ENCODE measurements at places on chromosomes 4 and X. TPM values are rescaled to one million over a fixed set of nuclear protein-coding genes. Genes with fewer than 3 reads are reported as not detected.

Gene BMX
- total RNA-seq = 3.4 TPM

Gene LUZP4
- not detected for total RNA-seq

Gene ETNPPL
- total RNA-seq = not detected

Gene AWAT2
- not detected for total RNA-seq

Gene SPIN3
- total RNA-seq = 15.8 TPM

Gene ZNF157
- 0.92 TPM for total RNA-seq

Gene SHISA3
- 0.62 TPM for total RNA-seq

Gene GPR50
- total RNA-seq = not detected

Gene ZNF630
- total RNA-seq = 4.6 TPM

Gene ANOS1
- total RNA-seq = 26.4 TPM

Gene TMPRSS11B
- total RNA-seq = 84.9 TPM

Gene ASB12
- 5.7 TPM for total RNA-seq

Gene SORBS2
- 49.2 TPM for total RNA-seq

Gene CPEB2
- 13.6 TPM for total RNA-seq

Gene NAA11
- total RNA-seq = not detected

Gene DMD
- total RNA-seq = 304 TPM

Gene MBNL3
- 24.7 TPM for total RNA-seq

Gene MMRN1
- 27.6 TPM for total RNA-seq

Gene DUSP21
- total RNA-seq = not detected

Gene C4orf50
- 0.10 TPM for total RNA-seq

Gene UCP1
- not detected for total RNA-seq

Gene ADH6
- total RNA-seq = not detected

Gene HHIP
- total RNA-seq = 4.4 TPM

Gene CENPVL3
- total RNA-seq = not detected

Gene MAGEA9B
- total RNA-seq = not detected

Gene DUX4
- total RNA-seq = not detected

Gene ADAMTS3
- 2.8 TPM for total RNA-seq

Gene PLAC8
- total RNA-seq = 2.4 TPM

Gene CTBP1
- total RNA-seq = 193 TPM

Gene HTT
- total RNA-seq = 69.3 TPM

Gene NXT2
- 11.1 TPM for total RNA-seq

Gene RHOXF2
- total RNA-seq = not detected

Gene ODAPH
- total RNA-seq = not detected

Gene ATP8A1
- total RNA-seq = 14.8 TPM

Gene OTC
- total RNA-seq = not detected

Gene NUDT11
- 6.2 TPM for total RNA-seq

Gene ADH7
- 12.1 TPM for total RNA-seq

Gene PABPC1L2B
- total RNA-seq = not detected

Gene TMSB15B
- total RNA-seq = 3.0 TPM

Gene SPACA5
- not detected for total RNA-seq

Gene SOX3
- total RNA-seq = not detected

Gene CLGN
- 5.3 TPM for total RNA-seq
